ENCODE measurements at places on chromosomes 5 and 9. TPM values are rescaled to one million over a fixed set of nuclear protein-coding genes. Genes with fewer than 3 reads are reported as not detected.

DNA sequence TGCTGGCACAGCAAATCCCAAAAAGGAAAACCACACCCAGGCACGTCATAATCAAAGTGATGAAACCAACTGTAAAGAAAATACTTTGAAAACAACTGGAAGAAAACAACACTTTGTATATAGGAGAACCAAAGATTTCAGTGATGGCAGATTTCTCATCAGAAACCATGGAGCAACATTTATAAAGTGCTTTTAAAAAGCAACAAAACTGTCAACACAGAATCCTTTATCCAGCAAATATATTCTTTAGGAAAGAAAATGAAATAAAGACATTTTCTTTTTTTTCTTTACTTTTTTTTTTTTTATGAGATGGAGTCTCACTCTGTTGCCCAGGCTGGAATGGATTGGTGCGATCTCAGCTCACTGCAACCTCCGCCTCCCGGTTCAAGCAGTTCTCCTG, 5.3 kb upstream of the FAM151B start:
- no peak for DNase-seq

The HTR1A gene
- total RNA-seq = not detected

GRCh38 chr5:177611446-177612214, 11.7 kb downstream of the B4GALT7 start:
- DNase-seq = no peak

The HSPB3 gene
- total RNA-seq = not detected

DNA sequence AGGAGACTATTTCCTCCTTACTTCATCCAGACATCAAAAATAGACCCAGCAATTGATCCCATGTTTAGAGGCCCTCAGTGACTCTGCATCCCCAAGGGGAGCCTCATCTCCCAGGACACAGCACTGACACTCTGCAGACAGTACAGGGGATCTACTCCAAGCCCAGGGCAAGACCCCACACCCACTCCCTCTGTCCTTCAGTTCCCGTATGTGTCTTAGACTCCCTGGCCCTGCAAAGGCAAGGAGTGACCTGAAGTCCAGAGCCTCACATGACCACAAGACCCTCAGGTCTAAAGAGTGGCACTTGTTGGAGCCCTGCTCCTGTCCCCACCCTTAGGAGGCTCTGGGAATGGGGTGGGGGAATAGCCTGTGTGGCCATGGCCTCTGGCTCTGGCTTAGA, 21.7 kb downstream of the IGIP start:
- no peak for DNase-seq

The CDC20B gene
- not detected for total RNA-seq

The SMIM33 gene
- total RNA-seq = not detected

The TRIO gene
- 596 TPM for total RNA-seq

The CER1 gene
- not detected for total RNA-seq

The LMX1B gene
- not detected for total RNA-seq

The F12 gene
- 14.5 TPM for total RNA-seq

The ANKRD20A1 gene
- not detected for total RNA-seq

The C5orf46 gene
- total RNA-seq = 1.0 TPM

DNA sequence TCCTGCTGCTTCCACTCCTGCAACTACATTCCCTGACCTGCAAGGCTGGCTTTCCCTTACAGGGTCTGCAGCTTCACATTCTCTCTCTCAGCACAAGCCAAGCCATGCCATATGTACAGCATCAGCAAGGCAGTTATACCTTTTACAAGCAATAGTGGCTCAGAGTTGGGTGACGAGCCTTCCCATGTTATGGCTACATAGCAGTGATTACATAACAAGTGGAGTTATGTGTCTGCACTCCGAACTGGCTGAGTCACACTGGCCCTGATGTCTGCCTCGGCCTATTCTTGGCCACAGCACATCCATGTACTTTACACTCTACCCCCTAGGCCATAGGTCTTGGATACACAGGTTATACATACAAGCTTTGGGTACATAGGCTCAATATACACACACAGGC, 52.0 kb upstream of the SNCAIP start:
- no peak for DNase-seq

GRCh38 chr5:44389823-44390143, 563 bp upstream of the FGF10 start:
- DNase-seq = no peak

- DNase-seq = peak; percentile 29
These were observed 708 bp downstream of the RXRA start for GRCh38 chr9:134326724-134327601.

The BRD3OS gene
- total RNA-seq = 26.2 TPM

- DNase-seq = no peak
These were observed 2.8 kb downstream of the TMEM268 start for GRCh38 chr9:114613919-114614318.

GRCh38 chr5:65151614-65152013, 330.1 kb downstream of the ADAMTS6 start:
- no peak for DNase-seq

- peak; percentile 99 for DNase-seq
These were observed 3.0 kb upstream of the CTSV start for GRCh38 chr9:97041898-97042297.

Data from PC-9 (cell line).